ENCODE measurements at places on chromosomes 5 and 9. TPM values are rescaled to one million over a fixed set of nuclear protein-coding genes. Genes with fewer than 3 reads are reported as not detected.

DNA sequence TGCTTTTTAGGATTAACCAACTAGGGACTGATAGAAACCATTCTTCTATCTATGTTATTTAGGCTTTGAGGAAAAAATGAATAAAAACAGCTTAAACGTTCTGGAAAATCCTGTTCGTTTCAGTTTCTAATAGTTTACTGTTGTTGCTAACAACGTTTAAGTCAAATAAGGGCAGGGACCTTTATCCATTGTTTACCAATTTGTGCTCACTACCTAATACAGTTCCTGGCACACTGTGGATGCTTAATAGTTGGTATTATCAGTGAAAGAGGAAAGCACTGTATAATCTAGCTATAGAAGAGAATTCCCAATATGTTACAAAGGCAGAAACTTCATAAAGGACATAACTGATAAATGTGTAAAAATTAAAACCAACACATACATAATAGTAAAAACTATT, 52.5 kb downstream of the ZFR start:
- no peak for DNase-seq

- no peak for DNase-seq
Measured at GRCh38 chr5:78355561-78355960, 4.9 kb upstream of the SCAMP1 start.

- peak; percentile 82 for DNase-seq
Measured at GRCh38 chr5:140205952-140206351, 31.0 kb downstream of the CYSTM1 start.

GRCh38 chr9:69818750-69819345, 1.8 kb upstream of the CFAP95 start:
- DNase-seq = no peak

DNA sequence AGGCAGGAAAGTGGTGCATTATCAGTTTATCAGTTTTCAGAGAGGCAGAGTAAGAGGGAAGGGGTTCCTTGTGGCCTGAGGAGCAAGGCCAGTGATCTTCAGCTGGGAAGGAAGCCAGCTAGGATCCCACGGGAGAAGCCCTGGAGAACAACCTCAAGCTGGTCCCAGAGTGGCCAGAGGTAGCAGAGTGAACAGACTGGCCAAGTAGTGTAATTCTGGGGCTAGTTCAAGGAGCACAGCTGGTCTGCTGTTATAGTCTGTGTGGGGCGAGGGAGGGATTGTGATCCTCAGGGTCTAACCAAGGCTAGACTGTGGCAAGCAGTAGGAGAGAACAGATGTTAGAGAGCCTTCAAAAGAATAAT, 164.6 kb downstream of the CARTPT start:
- DNase-seq = no peak

Gene TNFAIP8
- 29.2 TPM for total RNA-seq

- peak; percentile 87 for DNase-seq
Measured at GRCh38 chr5:43556857-43557542, at the start of gene PAIP1. Gene PAIP1, minus strand, starts transcription at chr5:43557077. Its CDS starts 231 bp downstream, at chr5:43556846.

Gene ZNF300
- total RNA-seq = 25.9 TPM

GRCh38 chr5:40995801-40996586, 75.1 kb downstream of the MROH2B start:
- DNase-seq = no peak

DNA sequence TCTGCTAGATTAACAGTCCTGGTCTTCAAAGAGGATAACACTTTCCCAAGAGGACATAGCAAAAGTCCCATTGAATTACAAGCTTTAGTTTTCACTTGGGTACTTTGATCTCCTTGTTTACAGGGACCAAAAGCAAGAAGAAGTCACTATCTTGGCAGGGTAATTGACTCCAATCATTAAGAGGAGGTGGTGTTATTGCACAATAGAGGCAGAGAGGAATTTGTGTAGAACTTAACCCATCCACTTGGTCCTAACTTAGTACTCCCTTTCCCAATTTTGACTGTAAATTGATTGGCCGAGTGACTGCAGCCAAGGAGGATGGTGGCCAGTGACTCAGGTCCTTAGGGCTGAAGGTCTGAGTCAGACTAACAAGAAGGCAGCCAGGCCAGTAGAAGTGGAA, 9.3 kb upstream of the TRPC7 start:
- DNase-seq = no peak

Gene IL5
- total RNA-seq = not detected

DNA sequence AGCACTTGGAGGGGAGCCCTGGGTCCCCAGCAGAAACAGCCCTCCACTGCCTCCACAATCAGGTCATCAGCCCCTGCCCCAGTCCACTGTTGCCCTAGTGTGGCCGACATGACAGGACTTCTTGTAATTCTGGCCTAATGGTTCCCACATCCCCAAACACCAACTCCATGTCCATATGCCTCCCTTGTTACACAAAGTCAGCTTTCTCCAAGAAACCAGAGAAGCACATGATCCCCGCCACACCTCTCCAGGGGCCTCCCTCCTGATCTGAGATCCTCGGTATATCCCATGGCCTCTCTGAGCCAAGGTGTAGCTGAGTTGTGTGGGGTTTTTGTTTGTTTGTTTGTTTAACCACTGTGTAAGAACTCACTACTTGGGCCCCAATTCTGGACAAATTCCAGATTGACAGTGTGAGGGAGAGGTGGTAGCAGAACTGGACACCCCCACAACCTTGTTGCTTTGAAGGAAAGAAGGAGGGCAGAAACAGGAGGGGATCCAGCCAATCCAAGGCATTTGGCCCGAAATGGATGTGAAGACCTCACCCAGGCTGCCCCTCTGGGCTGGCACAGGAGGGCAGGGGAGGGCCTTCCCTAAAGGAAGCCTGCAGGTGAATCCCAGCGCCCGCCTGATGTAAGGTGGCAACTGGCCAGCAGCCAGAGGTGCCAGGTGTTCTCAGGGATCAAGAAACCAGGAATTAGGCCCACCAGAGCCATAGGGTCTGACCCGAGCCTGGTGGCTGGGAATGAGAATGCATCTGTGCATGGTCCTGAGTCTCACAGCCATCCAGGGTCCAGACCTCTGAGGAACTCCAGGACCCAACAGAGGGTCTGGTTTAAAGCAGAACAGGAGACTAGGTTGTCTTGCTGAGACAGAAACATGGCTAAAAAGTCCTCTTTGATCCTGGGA, 13.4 kb downstream of the IRF1 start:
- peak; percentile 37 for DNase-seq

GRCh38 chr5:100644185-100644584, 109.0 kb downstream of the FAM174A start:
- DNase-seq = no peak

DNA sequence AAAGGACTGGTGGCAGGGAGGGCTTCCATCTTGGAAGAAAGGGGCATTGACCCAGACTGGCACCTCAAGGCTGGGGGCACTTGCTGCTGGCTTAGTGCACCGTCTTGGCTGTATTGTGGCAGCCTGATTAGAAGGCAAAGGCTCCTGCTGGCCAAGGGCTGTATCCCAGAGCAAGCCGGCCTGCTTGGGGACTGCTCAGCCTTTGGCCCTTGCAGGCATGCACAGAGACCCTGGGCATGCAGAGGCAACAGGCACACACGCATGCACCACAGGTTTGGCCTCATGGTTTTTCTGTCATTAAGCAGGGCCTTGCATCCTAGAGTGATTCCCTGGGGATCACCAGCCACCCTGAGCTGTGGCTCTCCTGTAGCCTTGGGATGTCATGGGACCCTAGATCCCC, 29.0 kb downstream of the PITX1 start:
- no peak for DNase-seq

Gene MYO10
- 114 TPM for total RNA-seq

Gene UGT3A2
- total RNA-seq = 27.0 TPM

- no peak for DNase-seq
Measured at GRCh38 chr5:167720259-167720658, 571.2 kb upstream of the WWC1 start.

DNA sequence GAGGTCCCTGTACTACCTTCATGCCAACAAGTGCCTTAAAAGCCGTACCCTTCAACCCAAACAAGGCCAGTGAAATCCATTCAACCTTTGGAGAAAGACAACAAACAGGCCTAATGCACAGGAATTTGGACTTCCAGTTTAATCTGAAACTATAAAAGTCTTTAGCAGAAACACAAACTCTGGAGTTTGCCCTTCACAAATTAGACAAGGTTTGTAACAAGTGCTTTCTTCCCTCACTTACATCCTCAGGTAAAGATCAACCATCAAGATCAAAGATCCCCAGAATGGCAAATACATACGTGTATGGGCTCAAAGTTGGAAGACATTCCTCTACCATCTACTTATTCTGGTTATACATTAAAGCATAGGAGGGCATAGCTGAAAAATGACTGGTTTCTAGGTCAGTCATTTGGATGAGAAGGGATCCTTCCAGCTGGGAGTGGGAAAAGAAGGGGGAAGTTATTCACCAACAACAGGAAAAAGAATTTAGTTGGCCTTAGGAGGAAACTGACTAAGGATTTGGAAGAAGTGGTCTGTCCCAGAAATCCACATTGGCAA, 2.0 kb downstream of the DAB2 start:
- no peak for DNase-seq

GRCh38 chr9:1941989-1942388, 73.2 kb upstream of the SMARCA2 start:
- DNase-seq = peak; percentile 39

Gene PAXX
- 71.5 TPM for total RNA-seq

DNA sequence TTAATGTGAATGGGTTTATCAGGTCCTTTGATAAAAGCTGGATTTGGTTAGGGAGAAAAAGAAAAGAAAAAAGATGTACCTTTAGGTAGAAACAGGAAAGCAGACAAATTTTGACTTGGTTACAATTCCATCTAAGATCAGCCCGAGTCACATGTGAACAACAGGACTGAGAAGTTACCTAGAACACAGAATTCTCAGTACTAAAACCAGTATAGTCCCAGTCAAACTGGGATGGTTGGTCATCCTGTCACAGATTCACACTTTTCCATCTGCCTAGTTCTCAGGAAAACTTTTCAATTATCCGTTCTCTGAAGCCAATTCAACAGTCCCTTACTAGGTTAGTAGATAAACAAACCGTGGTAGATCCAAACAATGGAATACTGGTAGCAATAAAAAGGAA, 190.3 kb upstream of the PTGER4 start:
- no peak for DNase-seq

DNA sequence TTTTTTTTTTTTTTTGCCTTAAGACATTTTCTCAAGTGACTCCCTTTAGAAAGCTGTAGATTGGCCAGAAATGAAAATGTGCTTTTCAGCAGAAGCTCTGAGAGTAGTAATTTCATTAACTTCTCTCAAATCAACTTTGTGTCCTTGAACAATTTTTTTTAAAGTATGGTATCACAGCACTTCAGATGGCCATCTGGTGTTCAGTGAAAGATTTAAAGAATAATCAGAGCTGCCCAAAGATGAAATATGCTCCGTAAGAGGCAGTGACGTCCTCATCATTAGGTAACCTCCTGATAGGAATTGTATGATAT, 43.0 kb upstream of the PCAT7 start:
- DNase-seq = no peak

Gene MSMP
- total RNA-seq = not detected

Gene ANKRD31
- 0.59 TPM for total RNA-seq

DNA sequence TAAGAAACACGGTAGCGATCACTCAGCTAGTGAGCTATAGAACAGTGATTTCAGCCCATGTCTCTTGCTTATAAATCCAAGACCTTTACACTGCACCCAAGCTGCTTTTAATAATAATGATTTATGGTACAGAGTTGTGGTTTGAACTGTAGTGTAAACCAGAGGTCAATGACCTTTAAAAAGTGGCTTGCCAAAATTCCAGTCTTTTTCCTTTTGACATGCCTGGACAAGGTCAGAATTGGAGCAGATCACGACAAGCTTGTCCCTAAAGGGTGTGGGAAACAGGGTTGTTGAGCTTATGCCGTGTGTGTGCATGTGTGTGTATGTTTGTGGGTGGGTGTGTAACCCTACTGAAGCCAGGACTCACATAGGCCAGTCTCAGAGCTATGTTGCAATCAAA, 225.3 kb upstream of the CLINT1 start:
- no peak for DNase-seq

DNA sequence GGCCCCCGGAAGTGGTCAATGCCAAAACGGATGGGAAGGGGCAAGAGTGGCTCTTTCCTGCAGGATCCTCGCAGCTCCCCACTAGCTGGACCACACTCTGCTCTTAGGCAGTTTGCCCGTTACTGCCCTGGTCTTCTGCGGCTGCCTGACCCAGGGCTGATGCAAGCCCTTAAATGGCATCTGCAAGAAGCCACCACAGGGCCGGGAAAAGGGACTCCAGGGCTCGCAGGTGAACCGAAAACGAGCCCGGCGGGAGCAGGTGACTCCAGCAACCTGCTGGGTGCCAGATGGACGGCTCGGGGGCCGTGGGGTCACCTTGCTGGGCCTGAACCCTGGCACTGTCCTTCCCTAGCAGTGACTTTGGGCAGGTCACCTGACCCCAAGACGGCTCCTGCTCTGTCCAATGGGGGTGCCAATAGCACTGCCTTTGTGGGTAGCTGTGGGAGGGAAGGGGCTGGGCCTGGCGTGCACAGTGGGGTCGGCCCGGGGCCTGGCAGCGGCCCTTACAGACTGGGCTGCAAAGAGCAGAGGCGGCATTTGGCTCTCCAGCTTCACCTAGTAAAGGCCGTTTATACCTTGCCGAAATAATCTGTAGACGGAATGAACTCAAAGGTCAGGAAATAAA, 1.3 kb downstream of the TMEM250 start:
- no peak for DNase-seq
